Peyer's patch (tissue), 4 donors: ENCODE measurements at places on chromosomes 16 and 17.

DNA sequence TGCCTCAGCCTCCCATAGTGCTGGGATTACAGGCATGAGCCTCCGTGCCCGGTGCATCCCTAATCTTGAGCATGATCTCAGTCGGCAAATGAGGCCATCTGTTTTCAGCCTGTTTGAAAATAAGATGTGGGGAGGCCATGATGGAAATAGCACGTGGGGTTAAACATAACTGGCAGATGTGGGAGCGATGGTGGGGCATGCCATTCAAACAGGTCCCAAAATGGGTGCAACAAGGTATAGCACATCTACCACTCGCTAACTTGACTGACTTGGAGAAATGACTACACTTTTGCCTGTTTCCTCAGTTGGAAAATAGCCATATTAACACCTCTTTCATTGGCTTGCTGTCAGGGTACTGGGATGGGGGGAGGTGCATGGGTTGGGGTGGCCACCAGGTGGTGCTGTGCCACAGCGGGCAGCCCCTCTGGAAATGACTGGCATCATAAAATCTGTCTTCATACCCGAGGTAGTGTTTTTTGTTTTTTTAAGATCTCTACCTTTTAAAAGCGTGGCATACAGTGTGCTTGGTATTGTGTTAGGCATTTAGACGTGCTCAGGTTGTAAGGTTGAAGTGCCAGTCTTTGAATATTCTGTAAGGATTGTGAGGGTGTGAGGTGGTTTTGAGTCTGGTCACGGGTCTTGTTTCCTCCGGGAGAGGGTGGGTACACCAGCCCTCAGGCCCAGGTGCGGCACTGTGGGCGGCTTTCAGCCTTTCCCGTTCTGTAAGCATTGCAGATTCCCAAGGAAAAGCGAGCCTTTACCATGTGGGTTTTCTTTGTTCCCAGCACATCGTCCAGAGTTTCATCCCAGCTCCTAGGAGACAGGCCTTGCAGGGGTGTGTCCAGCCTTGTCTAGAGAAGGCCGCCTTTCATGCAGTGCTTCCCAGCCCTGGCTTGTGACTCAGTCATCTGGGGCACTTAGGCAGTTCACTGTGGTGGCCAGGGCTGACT lies 2.9 kb upstream of the TTYH2 start:
- peak; percentile 85 for DNase-seq

DNA sequence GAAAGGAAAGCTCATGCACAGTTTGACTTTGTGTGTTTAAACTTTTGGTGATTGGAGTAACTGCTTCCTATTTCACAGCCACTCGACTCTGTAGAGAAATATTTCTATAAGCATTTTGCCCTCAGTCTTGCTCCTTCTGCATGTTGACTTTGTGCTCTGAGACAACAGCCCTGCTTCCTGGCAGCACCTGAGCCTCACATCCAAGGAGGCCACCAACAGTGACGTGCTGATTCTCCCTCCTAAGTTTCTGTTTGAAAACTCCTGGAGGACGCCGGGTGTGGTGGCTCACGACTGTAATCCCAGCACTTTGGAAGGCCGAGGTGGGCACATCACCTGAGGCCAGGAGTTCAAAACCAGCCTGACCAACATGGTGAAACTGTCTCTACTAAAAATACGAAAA lies 23.9 kb upstream of the WSB1 start:
- DNase-seq: no peak

GRCh38 chr16:56424404-56424764 lies 961 bp downstream of the AMFR start:
- DNase-seq: no peak

- no peak for DNase-seq
Observed at GRCh38 chr16:3762107-3762750, 44.9 kb upstream of the TRAP1 start.

- peak; percentile 71 for DNase-seq
Observed at GRCh38 chr16:74601126-74601871, 5.6 kb downstream of the GLG1 start.

- DNase-seq: no peak
Observed at GRCh38 chr17:7084088-7084487, 4.0 kb upstream of the CLEC10A start.

DNA sequence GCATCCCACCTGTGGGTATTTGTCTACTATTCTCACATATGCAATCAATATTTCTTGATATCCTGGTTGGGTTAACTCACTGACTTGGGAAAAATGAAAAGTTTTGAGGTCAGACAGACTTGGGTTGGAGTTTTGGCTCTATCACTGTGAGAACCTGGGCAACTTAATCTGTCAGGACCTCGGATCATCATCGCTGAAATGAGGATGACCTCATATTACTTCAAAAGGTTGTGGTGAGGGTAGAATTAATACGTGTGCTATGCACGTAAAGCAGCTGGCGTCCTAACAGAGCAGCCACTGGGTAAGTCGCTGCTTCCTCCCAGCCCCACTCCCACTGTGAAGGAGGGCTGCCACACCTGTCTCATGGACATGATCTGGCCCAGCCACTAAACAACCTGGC lies 57.3 kb downstream of the COG7 start:
- DNase-seq: no peak

- no peak for DNase-seq
Observed at GRCh38 chr17:17698869-17699351, 17.7 kb downstream of the RAI1 start.

- DNase-seq: no peak
Observed at GRCh38 chr17:6374761-6375312, 60.1 kb downstream of the AIPL1 start.

- DNase-seq: no peak
Observed at GRCh38 chr16:17289674-17290635, 180.8 kb downstream of the XYLT1 start.

- no peak for DNase-seq
Observed at GRCh38 chr17:79811011-79811867, 14.4 kb upstream of the CBX8 start.

- no peak for DNase-seq
Observed at GRCh38 chr16:28821874-28822519, 802 bp upstream of the ATXN2L start.

DNA sequence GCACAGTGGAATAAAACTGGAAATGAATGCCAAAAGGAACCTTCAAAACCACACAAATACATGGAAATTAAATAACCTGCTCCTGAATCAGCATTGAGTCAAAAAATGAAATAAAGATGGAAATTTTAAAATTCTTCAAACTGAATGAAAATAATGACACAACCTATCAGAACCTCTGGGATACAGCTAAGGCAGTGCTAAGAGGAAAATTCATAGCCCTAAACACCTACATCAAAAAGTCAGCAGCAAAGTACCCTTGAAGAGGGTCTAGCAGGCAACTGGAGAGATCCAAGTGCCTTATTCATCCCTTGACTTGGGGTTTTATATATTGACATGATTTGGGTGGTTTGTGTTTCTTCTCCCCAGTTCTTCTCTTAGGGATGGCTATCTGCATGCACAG lies 294.1 kb downstream of the PMP22 start:
- DNase-seq: no peak

GRCh38 chr17:38943607-38944006 lies 18.2 kb downstream of the LASP1NB start:
- no peak for DNase-seq

DNA sequence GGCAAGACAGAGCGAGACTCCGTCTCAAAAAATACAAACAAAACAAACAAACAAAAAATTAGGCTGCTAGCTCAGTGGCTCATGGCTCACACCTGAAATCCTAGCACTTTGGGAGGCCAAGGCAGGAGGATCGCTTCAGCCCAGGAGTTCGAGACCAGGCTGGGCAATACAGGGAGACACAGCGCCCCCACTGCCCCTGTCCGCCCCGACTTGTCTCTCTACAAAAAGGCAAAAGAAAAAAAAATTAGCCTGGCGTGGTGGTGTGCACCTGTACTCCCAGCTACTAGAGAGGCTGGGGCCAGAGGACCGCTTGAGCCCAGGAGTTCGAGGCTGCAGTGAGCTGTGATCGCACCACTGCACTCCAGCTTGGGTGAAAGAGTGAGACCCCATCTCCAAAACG lies 531 bp upstream of the CDH1 start:
- DNase-seq: no peak

DNA sequence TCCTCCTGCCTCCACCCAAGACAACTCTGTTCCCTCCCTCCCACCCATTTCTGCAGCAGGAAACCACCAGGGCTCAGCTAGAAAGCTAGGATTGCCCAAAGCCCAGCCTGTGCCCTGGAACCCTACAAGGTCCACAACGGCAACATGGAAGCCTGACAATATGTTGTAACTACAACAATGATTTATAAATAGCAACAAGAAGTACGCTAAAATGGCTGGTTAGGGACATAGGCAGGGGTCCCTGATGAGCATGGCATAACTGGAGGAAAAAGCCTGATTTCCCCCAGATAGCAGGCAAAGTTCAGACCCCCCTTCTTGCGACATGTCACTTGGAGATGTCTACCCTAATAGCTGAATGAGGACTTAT lies 6.6 kb downstream of the ST3GAL2 start:
- DNase-seq: no peak

- no peak for DNase-seq
Observed at GRCh38 chr17:15884731-15885130, 60.2 kb upstream of the ADORA2B start.

- peak; percentile 61 for DNase-seq
Observed at GRCh38 chr17:57636985-57637665, 108.0 kb downstream of the CCDC182 start.

- no peak for DNase-seq
Observed at GRCh38 chr16:35750701-35751104, 2291.3 kb downstream of the TP53TG3F start.

DNA sequence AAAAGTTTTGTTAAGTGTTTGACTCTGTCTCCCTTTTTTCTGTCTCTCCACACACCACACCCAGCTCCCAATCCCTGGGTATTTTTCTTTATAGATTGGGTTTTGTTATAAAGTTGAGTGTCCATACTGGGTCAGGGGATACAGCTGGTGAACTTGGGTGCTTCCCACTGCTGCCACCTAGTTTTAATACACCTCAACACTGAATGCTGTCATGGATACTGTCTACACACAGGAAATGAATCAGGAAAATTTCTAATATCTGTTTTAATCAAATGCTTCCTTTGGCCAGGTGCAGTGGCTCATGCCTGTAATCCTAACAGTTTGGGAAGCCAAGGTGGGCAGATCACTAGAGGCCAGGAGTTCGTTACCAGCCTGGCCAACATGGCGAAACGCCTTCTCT lies 5.3 kb upstream of the TAOK1 start:
- no peak for DNase-seq

DNA sequence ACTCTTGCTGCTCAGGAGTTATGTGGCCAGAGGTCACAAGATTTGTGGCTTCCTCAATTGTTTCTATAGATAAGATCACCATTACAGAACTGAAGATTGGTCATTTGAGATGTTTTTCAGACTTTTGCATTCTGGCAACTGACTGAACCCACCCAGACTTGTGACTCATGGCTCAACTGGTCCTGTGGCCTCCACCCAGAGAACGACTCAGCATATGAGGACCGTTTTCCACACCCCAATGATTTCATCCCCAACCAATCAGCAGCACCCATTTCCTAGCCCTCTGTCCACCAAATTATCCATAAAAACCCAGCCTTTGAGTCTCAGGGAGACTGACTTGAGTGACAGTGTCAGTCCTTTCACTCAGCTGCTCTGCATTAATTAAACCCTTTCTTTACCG lies 143.2 kb upstream of the ASIC2 start:
- no peak for DNase-seq

DNA sequence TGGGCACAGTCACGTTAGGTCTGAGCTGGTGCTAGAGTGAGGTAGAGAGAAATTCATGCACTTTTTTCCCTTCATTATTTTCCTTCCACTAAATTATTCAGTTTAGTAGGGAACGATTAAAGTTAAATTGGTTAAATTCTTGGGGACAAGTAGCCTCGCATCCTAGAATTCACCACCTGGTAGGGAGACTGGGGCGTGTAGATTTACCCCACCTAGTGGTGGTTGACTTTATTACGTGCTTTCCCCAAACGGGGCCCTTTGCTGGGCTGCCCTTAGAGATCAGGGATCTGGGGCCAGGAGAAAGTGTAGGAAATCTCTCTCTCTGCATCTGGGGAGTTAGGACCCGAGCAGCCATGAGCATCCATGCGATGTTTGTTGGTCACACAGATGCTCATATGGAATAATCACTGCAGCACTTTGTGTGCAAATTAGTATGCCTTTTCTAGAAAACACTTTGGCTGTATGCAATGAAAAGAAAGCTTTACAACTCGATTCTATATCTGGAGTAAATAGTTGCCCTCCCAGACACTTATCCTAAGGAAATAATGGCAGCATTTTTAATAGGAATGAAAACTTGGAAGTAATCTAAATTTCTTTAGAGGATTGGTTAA lies 107.0 kb downstream of the PLCG2 start:
- DNase-seq: peak; percentile 64

DNA sequence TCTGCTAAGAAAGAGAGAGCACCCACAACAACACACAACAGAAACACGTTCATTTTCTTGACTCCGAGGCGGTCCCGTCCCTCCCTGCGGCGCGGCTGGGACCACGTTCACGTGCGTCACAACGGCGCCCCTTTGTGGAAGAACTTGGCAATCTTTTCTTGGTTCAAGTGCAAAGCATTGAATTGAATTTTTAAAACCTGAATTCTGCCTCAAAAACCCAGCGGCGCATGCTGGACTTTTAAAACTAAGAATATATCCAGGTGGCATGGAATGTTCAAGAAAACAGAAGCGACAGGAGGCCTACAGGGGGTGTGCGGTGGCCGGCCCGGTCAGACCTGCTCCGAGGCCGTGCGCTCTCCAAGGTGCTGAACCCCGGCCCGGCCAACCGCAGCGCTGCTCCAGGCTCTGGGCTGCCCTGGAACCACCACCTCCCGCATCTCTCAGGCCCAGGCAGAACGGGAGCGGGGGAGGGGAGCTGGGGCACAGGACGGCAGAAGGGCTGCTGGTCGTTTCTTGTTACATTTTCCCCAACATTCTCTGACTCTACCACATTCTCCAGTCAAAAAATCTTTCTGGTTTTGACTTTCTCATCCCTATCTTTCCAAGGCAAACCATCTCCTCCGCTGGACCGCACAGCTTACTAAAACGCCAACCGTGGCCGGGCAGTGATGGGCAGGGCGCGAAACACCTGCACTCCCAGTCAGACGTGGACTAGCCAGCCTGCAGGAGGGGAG lies 3.4 kb upstream of the HEXD start:
- DNase-seq: peak; percentile 52

GRCh38 chr16:80784951-80785350 lies 19.4 kb downstream of the CDYL2 start:
- no peak for DNase-seq

GRCh38 chr17:40019140-40019991 lies 4.1 kb downstream of the CSF3 start:
- no peak for DNase-seq
